Thoracic aorta (tissue), 2 donors: ENCODE measurements at places on chromosomes 2 and 18. TPM values are rescaled to one million over a fixed set of nuclear protein-coding genes. Genes with fewer than 3 reads are reported as not detected.

LHCGR gene
- total RNA-seq = not detected

ERFE gene
- total RNA-seq = 1.3 TPM

DNA sequence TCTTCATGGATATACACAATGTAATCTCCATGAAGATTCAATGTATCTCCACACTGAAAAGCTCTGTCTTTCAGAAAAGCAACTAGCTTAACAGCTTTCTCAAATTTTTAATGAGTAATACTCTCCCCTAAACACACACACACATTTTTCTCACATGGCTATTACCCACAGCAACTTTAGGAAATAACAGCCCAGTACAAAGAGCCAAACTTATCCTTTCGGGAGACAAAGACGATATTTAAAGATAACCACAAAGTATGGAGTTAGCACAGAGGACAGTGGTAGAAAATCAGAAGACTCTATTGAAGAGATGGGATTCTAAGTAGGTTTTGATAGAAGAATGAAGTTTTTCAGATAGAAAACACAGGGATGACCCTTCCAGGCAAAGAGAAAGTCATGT, 394.9 kb upstream of the TRIB2 start:
- H3K4me3 ChIP-seq = no peak overlapping the region
- H3K4me1 ChIP-seq = peaks cover 22% of the 10 kb centered on the region
- H3K36me3 ChIP-seq = no peaks in the 10 kb centered on the region
- peak overlapping the region; percentile 85 for H3K27ac ChIP-seq
- no peak for DNase-seq

DNA sequence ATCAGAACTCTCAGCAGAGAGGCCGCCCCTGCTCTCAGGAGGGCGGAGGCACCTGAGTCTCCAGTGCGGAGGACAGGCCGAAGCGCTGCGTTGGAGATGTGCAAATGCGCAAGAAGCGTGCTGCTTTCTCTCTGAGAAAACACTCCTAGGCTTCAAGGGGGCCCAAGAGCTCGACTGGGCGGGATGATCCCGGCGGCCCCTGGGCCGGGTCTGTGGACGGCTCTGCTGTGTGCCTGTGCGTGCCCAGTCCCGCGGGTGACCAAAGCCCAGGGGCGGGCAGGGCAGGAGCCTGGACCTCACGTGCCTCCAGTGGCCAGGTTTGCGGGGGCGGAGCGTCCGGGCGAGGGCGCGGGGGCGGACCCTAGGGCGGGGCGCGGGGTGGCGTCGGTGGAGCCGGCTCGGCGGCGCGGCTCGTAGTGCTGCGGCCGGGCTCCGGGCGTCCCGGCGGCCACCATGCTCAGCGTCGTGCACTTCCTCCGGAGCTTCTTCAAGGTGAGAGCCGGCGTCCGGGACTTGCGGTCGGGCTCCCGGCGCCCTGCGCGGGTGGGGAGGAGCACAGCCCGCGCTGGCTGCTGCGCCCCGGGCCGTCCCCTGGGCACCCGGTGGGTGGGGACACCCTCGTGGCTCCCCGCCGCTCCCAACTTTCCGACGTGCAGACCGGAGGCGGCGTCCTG, at the start of gene ARHGEF4:
Gene ARHGEF4 (plus strand): TSS at position 414 of the 674 bp plus-strand sequence. CDS start 40 bp downstream, at position 454.
- peak within 1 kb of the TSS; percentile 50 for H3K4me3 ChIP-seq
- no peak within 1 kb of the TSS for H3K27ac ChIP-seq
- peaks cover 3% of the 10 kb centered on the region for H3K27me3 ChIP-seq

GRCh38 chr2:39158351-39158750, 37.5 kb upstream of the SOS1 start:
- no peaks in the 10 kb centered on the region for H3K36me3 ChIP-seq
- peaks cover 61% of the 10 kb centered on the region for H3K4me1 ChIP-seq
- H3K27me3 ChIP-seq = no peaks in the 10 kb centered on the region
- no peak for DNase-seq

DNA sequence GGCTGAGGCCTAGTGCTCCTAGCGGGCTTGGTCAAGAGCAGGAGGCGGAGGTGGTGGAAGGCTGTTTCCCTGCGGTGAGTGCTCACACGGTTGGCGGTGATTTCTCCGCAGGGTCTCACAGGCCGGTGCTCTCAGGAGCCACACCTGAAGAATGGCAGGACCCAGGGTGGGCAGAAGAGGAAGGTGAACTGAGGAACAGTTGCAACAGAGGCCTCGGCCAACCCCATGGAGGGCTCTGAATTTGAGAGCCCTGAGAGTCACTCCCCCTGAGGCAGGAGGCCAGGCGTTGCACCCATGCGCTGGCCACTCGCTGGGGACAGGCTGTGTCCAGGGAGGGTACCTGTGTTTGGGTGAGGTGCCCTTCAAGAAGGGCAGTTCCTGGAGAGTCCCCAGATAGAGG, 35.3 kb upstream of the ZNF516 start:
- H3K27me3 ChIP-seq = no peaks in the 10 kb centered on the region
- no peak overlapping the region for H3K27ac ChIP-seq
- no peak overlapping the region for H3K4me3 ChIP-seq
- no peaks in the 10 kb centered on the region for H3K36me3 ChIP-seq

GRCh38 chr2:222813177-222813843, 47.5 kb upstream of the ACSL3 start:
- no peaks in the 10 kb centered on the region for H3K4me1 ChIP-seq
- no peak for DNase-seq
- no peak overlapping the region for H3K4me3 ChIP-seq
- no peak overlapping the region for H3K27ac ChIP-seq
- no peaks in the 10 kb centered on the region for H3K27me3 ChIP-seq
- H3K36me3 ChIP-seq = no peaks in the 10 kb centered on the region

- no peak for DNase-seq
- no peaks in the 10 kb centered on the region for H3K27me3 ChIP-seq
- no peak overlapping the region for H3K4me3 ChIP-seq
- H3K4me1 ChIP-seq = peaks cover 45% of the 10 kb centered on the region
Measured at GRCh38 chr2:96759548-96759947, 1.2 kb upstream of the CNNM4 start.

- DNase-seq = no peak
- no peaks in the 10 kb centered on the region for H3K4me1 ChIP-seq
- H3K4me3 ChIP-seq = no peak overlapping the region
- no peaks in the 10 kb centered on the region for H3K27me3 ChIP-seq
Measured at GRCh38 chr2:144364944-144365738, 154.8 kb downstream of the ZEB2 start.

GRCh38 chr18:23077493-23078256, 57.6 kb upstream of the CABLES1 start:
- H3K4me1 ChIP-seq = peaks cover 13% of the 10 kb centered on the region
- no peak for DNase-seq
- H3K36me3 ChIP-seq = no peaks in the 10 kb centered on the region
- H3K27me3 ChIP-seq = no peaks in the 10 kb centered on the region
- no peak overlapping the region for H3K27ac ChIP-seq

GRCh38 chr2:216555274-216555673, 56.6 kb downstream of the RPL37A start:
- H3K4me1 ChIP-seq = peaks cover 94% of the 10 kb centered on the region
- no peak overlapping the region for H3K4me3 ChIP-seq
- H3K36me3 ChIP-seq = no peaks in the 10 kb centered on the region

DNA sequence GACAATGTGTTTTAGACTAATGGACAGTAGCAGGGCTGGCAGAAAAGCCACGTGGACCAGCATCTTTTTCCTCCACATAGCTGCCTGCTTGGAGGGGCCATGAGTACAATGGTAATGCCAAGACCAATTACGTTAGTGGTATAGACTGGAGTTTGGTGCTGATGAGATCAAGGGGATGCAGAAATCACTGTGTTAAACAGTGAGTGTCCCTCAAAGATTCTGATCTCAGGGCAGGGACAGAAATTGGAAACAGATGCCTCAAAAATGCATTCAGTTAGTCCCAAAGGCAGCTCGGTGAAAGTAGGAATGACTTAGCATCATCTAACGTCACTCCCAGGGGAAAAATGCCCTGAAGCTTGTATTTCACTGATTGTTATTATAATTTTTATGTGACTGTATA, 72.4 kb downstream of the SLC16A14 start:
- no peak for DNase-seq
- no peaks in the 10 kb centered on the region for H3K36me3 ChIP-seq
- H3K27me3 ChIP-seq = no peaks in the 10 kb centered on the region
- H3K4me3 ChIP-seq = no peak overlapping the region
- H3K4me1 ChIP-seq = no peaks in the 10 kb centered on the region

GRCh38 chr2:144376926-144377325, 143.0 kb downstream of the ZEB2 start:
- no peak overlapping the region for H3K4me3 ChIP-seq
- no peaks in the 10 kb centered on the region for H3K36me3 ChIP-seq
- H3K27ac ChIP-seq = no peak overlapping the region
- H3K4me1 ChIP-seq = peaks cover 24% of the 10 kb centered on the region

DNA sequence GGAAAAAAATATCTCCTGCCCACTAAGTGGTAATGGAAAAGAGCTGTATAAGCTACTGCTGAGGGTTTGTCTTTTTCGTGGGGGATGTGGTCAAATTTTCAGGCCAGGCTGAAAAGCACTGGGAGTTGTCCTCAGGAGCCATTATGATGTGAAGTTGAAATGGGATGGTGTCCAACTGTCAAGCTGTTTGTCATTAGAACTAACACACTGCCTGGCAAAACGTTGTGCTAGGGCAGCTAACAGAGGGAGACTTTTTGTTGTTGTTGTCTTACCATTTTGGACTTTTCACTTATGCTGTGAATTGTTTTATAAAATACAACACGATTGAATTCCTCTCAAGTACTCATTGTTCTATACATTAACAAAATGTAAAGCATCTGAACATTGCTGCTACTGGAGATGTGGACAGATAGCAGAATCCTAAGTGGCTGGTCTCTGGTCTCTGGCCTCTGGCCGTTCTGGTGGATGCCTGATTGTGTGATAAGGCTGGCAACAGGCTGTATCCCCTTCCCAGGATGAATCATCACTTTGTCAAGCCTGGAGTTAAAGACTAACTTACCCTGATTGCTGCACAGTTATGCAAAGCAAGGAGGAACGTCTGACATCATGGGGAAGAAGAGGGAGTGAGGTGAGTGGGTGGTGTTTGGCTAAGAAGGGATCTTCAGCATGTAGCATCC, 2.3 kb downstream of the MYO1B start:
- H3K4me1 ChIP-seq = peaks cover 65% of the 10 kb centered on the region
- no peaks in the 10 kb centered on the region for H3K36me3 ChIP-seq
- DNase-seq = no peak

DNA sequence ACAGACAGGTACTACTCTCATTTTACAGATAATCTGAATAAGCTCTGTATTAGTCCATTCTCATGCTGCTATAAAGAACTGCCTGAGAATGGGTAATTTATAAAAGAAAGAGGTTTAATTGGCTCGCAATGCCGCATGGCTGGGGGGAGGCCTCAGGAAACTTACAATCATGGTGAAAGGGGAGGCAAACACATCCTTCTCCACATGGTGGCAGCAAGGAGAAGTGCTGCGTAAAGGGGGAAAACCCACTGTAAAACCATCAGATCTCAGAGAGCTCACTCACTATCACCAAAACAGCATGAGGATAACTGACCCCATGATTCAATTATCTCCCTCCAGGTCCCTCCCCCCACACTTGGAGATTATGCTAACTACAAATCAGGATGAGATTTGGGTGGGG, 254.4 kb downstream of the KCNE4 start:
- H3K36me3 ChIP-seq = no peaks in the 10 kb centered on the region
- H3K27me3 ChIP-seq = no peaks in the 10 kb centered on the region
- no peak overlapping the region for H3K27ac ChIP-seq
- H3K4me1 ChIP-seq = no peaks in the 10 kb centered on the region
- no peak overlapping the region for H3K4me3 ChIP-seq

- no peak for DNase-seq
- no peak overlapping the region for H3K4me3 ChIP-seq
- H3K36me3 ChIP-seq = peaks cover 5% of the 10 kb centered on the region
- no peak overlapping the region for H3K27ac ChIP-seq
- H3K27me3 ChIP-seq = no peaks in the 10 kb centered on the region
- no peaks in the 10 kb centered on the region for H3K4me1 ChIP-seq
Measured at GRCh38 chr2:190493095-190493494, 41.4 kb downstream of the NEMP2 start.

GRCh38 chr2:242063850-242064249, 194.3 kb downstream of the RTP5 start:
- no peaks in the 10 kb centered on the region for H3K27me3 ChIP-seq
- DNase-seq = no peak
- no peak overlapping the region for H3K4me3 ChIP-seq
- no peaks in the 10 kb centered on the region for H3K36me3 ChIP-seq
- no peaks in the 10 kb centered on the region for H3K4me1 ChIP-seq

- H3K36me3 ChIP-seq = no peaks in the 10 kb centered on the region
- H3K4me1 ChIP-seq = no peaks in the 10 kb centered on the region
- H3K27ac ChIP-seq = no peak overlapping the region
Measured at GRCh38 chr2:50225021-50225928, 806.7 kb downstream of the NRXN1 start.

- no peak overlapping the region for H3K27ac ChIP-seq
- no peak for DNase-seq
- H3K4me3 ChIP-seq = no peak overlapping the region
- no peaks in the 10 kb centered on the region for H3K27me3 ChIP-seq
- no peaks in the 10 kb centered on the region for H3K36me3 ChIP-seq
Measured at GRCh38 chr2:12500899-12501298, 215.8 kb upstream of the TRIB2 start.

- no peak overlapping the region for H3K27ac ChIP-seq
- H3K27me3 ChIP-seq = no peaks in the 10 kb centered on the region
- peaks cover 18% of the 10 kb centered on the region for H3K36me3 ChIP-seq
- no peaks in the 10 kb centered on the region for H3K4me1 ChIP-seq
- DNase-seq = no peak
Measured at GRCh38 chr18:79744625-79745024, 53.1 kb upstream of the KCNG2 start.

GRCh38 chr18:13618760-13619438, 107.5 kb downstream of the FAM210A start:
- H3K27ac ChIP-seq = no peak overlapping the region
- no peak overlapping the region for H3K4me3 ChIP-seq
- H3K27me3 ChIP-seq = no peaks in the 10 kb centered on the region

DNA sequence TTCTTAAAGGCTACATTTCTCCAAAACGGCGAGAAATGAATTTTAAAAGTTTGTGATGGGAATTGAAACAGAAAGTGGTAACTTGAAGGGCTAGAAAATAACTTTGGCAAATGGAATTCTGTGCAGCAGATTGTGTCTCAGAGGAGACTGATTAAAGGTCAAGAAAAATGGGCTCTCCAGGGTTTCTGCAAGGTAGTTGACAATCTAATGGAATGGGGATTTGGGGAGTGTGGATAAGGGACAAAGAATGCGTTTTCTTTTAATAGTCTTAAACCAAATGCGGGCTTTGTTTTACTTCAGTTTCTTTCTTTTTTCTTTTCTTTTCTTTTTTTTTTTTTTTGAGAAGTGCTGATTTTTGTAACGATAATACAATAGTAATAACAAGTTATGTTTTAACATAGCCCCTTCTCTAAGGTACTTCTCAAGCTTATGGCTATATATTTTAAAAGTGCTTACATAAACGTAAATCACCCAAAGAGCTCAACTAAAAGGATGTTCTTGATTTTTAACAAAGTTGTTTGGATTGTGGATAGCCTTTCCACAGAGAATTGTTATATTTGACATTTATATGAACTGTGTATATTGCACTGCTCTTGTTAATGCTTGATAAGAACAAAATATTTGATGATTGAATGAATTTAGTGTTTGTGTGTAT, 36.6 kb downstream of the CAMKMT start:
- no peaks in the 10 kb centered on the region for H3K27me3 ChIP-seq
- H3K27ac ChIP-seq = no peak overlapping the region
- H3K4me3 ChIP-seq = peak overlapping the region; percentile 59
- DNase-seq = no peak
- no peaks in the 10 kb centered on the region for H3K36me3 ChIP-seq
- peaks cover 7% of the 10 kb centered on the region for H3K4me1 ChIP-seq
